ENCODE measurements at places on chromosomes 7 and 10.

DNA sequence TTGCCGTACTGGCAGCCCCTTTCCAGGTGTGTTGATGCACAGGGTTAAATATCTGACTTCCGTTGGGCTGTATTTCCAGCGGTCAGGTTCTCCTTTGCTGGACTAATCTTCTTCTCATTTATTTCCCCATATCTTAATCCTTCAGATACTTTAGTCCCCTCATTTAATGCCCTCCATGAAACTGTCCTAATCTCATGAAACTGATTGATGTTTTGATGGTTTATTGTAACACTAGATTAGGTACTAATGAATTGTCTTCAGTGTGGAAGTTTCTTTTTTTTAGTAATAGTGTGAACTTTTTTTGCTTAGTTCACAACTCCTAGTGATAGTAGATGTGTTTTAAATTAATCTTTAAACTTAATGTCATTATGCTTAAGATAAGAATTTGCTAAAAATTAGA is 6.3 kb downstream of the CUL1 start:
- DNase-seq: no peak

- no peak for DNase-seq
These were observed 116.4 kb downstream of the ATE1 start for GRCh38 chr10:121811386-121811785.

GRCh38 chr7:135910393-135911036 is 66.6 kb downstream of the MTPN start:
- DNase-seq: no peak

DNA sequence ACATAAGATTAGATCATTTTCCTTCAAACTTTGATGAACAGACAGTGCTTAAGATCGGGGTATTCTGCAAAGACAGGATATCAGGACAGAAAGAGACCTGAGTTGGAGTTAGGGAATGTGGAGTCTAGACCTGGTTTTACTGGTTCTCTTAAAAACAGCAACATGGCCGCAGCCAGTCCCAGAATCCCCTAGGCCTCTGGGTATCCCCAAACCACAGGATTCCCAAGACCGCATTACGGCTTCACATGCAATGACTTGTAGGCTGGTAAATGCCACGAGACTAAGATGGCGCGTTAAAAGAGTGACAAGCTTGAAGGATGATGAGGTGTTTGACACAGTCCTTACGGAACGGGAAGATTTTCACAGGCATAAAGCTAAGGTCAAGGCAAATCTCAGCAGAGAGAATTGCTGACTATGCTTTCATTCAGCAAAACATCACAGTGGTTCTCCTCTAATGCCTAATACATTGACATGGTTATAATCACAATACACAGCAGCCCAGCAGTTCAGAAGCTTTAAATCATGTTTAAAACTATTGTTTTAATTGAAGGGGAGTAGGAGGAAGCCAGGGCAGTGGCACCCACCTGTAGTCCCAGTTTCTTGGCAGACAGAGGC is 32.9 kb downstream of the MPP7 start:
- DNase-seq: no peak

DNA sequence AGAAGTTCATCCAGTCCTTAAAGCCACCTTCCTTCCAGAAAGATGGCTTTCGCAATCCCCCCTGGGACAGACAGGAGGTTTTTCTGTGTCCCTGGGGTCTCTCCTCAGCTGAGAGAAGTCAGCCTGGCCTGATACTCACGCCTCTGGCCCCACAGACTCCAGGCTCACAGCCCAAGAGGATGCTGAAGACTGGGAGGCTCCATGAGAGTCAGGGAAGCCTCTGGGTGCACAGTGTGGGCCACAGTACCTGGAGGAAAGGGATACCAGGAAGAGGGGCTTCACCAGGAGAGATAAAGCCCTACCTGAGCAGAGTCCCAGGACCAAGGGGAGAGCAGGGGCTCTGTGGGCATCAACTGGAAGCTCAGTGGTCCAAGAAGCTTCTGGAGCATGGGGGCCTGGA is 324.4 kb downstream of the GRID1 start:
- DNase-seq: no peak

- no peak for DNase-seq
These were observed 794 bp downstream of the MBL2 start for GRCh38 chr10:52771534-52772445.
